ENCODE measurements at places on chromosomes 4 and X.

GRCh38 chrX:148311544-148311943, 188.9 kb upstream of the AFF2 start:
- DNase-seq: no peak

DNA sequence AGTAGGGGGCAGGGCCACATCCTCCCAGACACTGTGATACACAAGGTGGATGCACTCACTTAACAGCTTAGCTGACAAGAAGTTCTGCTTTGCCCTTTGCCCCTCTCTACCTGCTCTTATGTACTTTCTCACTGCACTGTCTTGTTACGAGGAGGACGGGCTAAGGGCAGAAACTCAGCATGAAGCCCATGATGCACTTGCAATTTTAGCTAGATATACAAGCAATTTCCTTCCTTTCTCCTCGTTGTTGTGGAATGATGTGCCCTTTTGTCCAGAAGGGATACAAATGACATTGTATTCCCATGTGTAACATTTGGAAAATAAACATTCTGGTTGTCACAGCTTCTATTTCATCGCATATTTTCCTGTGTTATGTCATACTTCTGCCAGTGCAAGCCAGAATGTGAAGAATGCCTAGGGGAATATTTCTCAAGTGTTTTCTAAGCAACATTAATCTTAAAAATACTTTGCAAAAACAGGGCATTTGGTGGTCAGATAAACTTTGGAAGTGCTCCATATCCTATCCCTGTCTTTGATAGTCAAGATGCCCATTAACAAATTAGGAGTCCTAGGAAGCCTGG, 47.2 kb downstream of the MAOA start:
- DNase-seq: no peak

DNA sequence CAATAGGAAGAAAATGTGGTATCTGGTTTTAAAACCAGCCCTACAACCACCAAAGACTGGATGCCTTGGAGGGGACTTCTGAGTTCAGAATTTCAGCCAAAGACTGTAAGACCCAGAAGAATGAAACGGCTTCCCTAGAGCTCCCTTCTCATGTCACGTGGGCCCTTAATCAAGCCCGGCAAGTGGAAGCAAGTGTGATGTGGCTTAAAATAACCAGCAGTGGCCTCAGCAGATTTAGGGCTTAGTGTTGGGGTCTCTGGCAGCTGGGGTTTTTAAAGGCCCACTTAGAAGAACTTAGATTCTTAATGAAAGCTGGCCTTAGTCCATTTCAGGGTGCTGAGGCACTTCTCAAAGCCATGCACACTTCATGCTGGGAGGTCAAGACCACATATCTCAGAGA, 111.2 kb upstream of the TBC1D9 start:
- no peak for DNase-seq

- no peak for DNase-seq
Measured at GRCh38 chr4:76720121-76720520, 177.8 kb downstream of the SOWAHB start.

- no peak for DNase-seq
Measured at GRCh38 chr4:88101165-88101564, 57.3 kb downstream of the ABCG2 start.

GRCh38 chr4:82479562-82479961, 49.2 kb downstream of the ENOPH1 start:
- no peak for DNase-seq

GRCh38 chr4:139666735-139667281, 1.2 kb downstream of the MGST2 start:
- DNase-seq: no peak

GRCh38 chr4:188023682-188024081, 28.1 kb downstream of the ZFP42 start:
- no peak for DNase-seq

DNA sequence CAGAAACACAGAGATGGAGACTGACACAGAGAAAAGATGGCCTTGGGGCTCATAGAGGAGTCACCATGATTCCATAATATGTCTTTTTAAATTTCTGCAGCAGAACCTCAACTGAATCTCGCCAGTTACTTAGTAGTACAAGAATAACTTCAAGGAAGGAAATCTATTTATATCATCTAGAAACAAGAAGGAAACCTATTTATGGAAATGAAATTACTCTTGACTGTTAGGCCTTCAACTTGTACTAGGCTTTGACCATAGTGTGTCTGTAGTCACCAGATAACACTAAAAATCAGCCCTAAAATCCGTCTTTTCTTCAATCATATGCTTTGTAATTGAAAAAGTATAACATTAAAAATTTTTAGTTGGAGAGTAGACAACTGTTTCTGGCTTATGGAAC, 740.4 kb downstream of the TRIML1 start:
- DNase-seq: no peak

- no peak for DNase-seq
Measured at GRCh38 chr4:54268151-54268550, 39.1 kb downstream of the PDGFRA start.

DNA sequence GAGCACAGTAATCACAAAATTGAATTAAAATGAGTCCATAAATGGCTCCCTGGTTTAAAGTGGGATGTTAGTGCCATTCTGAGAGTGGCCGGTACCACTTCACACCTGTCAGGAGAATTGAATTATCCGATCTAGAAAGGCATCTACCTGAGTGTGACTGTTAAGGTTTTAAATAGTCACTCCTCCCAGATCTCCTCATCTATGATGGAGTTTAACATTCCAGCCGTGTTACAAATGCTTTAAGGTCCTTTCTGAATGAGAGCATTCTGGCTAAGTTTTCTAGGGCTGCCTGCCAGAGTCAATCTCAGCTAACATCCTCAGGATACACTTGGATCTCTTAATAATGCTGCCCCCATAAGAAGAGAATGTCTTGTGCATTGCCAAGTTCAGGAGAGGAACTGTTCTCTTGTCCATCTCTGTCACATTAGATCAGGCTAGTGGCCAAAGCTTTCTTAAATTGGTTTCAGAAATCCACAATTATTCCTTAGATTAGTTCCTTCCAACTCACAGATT, 231.1 kb downstream of the SLC39A8 start:
- DNase-seq: no peak

DNA sequence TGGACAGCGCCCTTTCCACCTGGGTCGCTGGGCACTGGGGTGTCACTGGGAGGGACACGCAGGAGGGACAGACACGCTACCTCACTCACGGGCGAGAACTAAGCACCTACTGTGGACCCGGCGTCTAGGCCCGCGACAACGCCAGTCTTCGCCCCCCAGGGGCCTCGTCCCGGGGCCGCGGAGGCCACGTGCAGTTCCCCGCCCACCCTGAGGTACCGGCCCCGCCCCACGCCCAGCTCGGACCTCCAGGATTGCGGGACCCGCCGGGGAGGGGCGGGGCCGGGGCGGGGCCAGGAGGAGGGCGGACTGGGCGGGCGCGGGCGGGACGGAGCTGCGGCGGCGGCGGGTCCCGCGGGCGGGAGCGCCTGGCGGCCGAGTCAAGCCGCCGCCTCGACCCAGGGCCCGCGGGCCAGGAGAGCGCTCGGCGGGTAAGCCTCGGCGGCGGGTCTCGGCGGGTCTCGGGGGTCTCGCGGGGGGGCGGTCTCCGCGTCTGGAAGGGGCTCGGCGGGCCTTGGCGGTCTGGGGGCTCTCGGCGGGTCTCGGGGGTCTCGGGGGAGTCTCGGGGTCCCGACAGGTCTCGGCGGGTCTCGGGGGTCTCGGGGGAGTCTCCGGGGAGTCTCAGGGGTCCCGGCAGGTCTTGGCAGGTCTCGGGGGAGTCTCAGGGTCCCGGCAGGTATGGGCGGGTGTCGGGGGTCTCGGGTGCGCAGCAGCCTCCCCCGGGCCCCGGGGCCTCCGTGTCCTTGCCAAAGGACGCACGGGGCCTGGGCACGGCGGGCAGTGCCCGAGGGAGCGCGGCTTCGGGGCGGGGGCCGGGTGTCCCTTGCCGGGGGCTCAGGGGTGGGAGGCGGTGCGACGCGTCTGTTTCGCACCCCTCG, at the start of gene SH3BP2:
SH3BP2 (plus strand) TSS at position 375 of the 875 bp plus-strand sequence. CDS start 27,533 bp downstream, outside the sequence.
- DNase-seq: peak; percentile 36

GRCh38 chrX:78592030-78592429, 67.1 kb downstream of the RTL3 start:
- DNase-seq: no peak

DNA sequence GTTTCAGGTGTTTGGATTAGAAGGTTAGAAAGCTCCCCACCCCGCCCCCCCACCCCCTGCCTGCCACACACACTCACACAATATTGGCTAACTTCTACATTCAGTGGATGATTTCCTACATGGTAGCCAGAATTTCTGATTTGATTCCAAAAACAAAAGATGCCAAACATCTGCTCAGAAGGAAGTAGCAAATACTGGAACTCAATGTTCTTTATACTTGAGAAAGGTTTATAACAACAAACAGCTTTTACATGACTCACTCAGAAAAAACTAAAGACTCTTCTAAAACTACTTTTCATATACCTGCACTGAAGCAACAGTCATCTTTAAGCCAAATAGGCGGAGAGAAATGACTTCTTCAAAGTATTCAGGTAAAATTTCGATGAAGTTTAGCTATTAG, 750.5 kb upstream of the POU3F4 start:
- no peak for DNase-seq

GRCh38 chrX:76253432-76253831, 80.6 kb downstream of the PBDC1 start:
- DNase-seq: no peak

- DNase-seq: no peak
Measured at GRCh38 chr4:84237008-84237407, 262.1 kb downstream of the NKX6-1 start.

- no peak for DNase-seq
Measured at GRCh38 chr4:148787831-148788477, 345.7 kb upstream of the NR3C2 start.

- no peak for DNase-seq
Measured at GRCh38 chr4:163470391-163470790, 3.2 kb downstream of the TKTL2 start.

DNA sequence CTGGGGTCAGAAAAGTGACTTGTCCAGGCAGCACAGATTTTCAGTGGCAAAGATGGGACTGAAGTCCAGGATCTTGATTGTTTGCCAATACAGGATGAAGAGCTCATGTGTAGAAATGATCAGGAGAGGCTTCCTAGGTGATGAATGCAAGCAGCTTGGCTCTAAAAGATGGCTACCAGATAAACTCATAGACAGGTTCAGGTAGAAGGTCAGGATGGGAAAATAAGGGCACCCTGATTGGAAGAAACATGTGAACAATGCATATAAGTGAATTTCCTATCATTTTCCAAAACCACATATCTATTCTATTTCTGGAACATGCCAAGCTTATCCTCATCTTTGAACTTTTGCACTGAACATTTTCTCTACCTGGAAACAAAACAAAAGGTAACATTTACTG, 87.7 kb downstream of the FAM13A start:
- no peak for DNase-seq

- peak; percentile 13 for DNase-seq
Measured at GRCh38 chrX:49910344-49910743, 12.1 kb upstream of the CLCN5 start.

GRCh38 chrX:8289523-8289922, 118.5 kb upstream of the VCX2 start:
- DNase-seq: no peak

Data from NCI-H1930 (cell line).